ENCODE measurements at places on chromosomes 3 and 15. TPM values are rescaled to one million over a fixed set of nuclear protein-coding genes. Genes with fewer than 3 reads are reported as not detected.

The RHOV gene
- polyA plus RNA-seq = 0.54 TPM

The UCN2 gene
- polyA plus RNA-seq = 0.87 TPM

The WDR93 gene
- polyA plus RNA-seq = 0.30 TPM

The ZCWPW2 gene
- polyA plus RNA-seq = 0.69 TPM

The NEO1 gene
- polyA plus RNA-seq = 135 TPM

The LRRN1 gene
- 28.2 TPM for polyA plus RNA-seq

The CLDND1 gene
- 111 TPM for polyA plus RNA-seq

The MST1R gene
- 49.8 TPM for polyA plus RNA-seq

The DPPA2 gene
- 0.03 TPM for polyA plus RNA-seq

The CKMT1A gene
- polyA plus RNA-seq = 13.0 TPM

The P2RY12 gene
- 2.3 TPM for polyA plus RNA-seq

The PLA2G4E gene
- polyA plus RNA-seq = 0.43 TPM

The ALG1L2 gene
- polyA plus RNA-seq = 0.91 TPM

The PLSCR5 gene
- polyA plus RNA-seq = 0.10 TPM
